ENCODE measurements at places on chromosomes 16 and 17.
A peak's percentile ranks its signal among the peaks of the same experiment; 100 is the strongest.

DNA sequence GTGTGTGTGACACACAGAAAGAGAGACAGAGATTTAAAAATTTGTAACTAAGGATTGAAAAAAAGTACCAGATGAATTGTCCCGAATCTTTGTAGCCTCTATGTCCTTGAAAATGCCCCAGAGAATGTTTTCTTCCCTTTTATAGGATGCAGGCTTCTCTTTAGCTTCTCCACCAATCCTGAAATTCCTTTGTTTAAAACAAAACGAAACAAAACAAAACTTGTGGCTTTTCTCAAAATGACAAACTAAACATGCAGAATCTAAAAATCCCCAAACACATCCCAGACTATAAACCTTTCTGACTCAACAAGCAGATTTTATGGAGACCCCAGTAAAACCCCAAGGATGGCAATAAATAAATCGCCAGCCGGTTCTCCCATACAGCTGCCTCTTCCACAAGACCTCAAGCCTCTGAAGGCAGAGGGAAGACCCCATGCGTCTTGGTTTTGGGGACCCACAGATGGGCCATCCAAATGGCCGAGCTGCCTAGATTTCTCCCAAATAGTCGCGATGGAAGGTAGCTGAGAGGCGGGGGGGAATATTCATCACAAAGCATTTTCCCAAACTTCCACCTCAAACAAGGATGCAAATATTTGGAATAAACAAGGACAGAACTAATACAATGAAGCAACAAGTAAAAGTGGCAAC is 269.5 kb upstream of the FOXF1 start:
- no peak for DNase-seq

GRCh38 chr17:49515196-49515770 is 20.2 kb downstream of the NGFR start:
- no peak for DNase-seq

GRCh38 chr17:56468840-56469239 is 124.7 kb upstream of the NOG start:
- no peak for DNase-seq

GRCh38 chr16:49653173-49653570 is 202.7 kb downstream of the ZNF423 start:
- DNase-seq = no peak

DNA sequence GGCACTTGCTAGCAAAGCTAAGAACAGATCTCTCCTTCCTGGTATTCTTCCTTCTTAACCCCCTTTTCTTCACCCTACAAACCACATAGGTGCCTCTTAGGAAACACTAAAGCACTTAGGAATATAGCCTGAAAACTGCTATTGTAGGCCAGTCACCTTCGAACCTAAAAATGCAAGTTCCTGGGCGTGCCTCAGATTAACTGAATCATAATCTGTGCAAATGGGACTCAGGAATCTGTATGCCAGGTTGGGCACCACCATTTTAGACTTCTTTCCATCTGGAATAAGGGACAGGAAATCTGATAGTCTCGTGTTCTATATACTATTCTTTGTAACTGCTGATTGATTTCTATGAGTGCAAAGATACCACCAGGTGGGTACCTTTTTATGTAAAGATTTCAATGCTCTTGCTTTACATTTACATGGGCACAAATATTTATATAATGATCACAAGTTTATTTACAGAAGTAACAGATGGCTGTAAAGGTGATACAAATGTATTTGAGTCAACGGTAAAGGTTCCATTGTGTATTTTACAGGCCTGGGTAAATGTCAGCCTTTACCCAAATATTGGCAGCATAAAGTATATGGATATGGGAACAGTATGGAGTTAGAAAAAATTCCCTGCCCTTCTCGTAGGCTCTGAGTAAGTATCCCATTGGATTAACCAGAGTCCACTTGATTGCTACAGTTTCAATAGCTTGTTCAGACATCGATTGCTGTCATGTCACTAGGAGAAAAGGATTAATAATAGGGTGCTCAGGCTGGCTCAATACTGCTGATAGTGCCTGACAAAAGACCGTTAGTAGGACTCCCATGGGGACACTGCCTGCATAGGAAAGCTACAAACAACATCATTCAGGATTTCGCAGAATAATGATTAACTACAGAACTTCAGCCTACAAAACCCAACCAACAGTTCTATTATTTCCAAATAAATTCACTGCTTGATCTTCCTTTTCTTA is 124.7 kb downstream of the SNX11 start:
- DNase-seq = peak; percentile 87

- no peak for DNase-seq
Measured at GRCh38 chr17:33696102-33696501, 403.0 kb upstream of the ASIC2 start.

GRCh38 chr17:17742133-17742621 is 60.9 kb downstream of the RAI1 start:
- no peak for DNase-seq

DNA sequence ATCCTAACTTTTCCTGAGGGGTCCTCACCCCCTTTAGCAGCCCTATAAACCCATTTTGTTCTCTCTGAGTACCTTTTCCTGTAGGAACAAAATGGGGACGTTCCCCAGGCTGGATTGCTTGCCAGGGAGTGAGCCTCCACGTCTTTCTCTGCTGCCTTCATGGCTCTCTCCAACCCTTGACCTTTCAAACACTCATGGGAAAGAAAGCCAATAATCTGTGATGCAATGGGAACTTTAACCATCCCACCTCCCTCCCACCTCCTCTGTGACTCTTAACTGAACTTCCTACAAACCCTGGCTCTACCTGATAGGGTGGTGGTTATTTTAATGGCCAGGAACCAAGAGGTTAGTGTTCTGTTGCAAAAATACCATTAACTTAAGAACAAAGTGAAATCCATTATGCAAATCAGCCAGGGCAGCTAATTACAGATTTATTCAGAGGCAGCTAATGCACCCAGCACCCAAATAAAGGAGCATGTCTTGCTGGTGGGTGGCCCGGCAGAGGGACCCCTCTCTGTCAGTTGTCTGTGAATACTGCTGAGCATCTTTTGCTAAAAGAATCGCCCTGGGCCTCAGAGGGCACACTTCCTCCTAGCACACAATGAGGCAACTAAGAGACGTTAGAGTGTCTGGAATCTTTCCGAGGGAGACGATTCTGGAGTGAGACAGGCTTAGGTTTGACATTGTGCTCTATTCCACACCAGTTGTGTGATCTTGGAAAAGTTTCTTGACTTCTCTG is 3.0 kb downstream of the PIPOX start:
- no peak for DNase-seq

GRCh38 chr16:70687102-70687511 is 1.3 kb upstream of the MTSS2 start:
- DNase-seq = no peak

DNA sequence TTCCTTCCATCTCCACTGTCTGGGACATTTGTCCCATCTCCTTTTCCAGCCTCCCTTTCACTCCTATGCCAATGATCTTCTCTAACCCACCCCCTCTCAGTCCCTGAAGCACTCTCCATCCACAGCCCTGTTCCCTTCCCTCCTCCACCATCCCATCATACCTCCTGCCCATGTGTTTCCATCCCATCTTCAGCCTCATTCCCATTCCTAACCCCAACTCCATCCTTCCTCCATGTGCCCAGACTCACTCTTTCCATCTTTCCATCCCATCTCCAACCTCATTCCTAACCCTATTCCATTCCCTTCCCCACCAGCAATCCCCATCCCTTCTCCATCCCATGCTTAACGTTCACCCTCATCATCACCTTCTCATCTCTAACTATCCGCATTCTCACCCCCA is 4.3 kb downstream of the IL27 start:
- no peak for DNase-seq

- DNase-seq = no peak
Measured at GRCh38 chr17:30886187-30886586, 19.9 kb downstream of the TEFM start.

DNA sequence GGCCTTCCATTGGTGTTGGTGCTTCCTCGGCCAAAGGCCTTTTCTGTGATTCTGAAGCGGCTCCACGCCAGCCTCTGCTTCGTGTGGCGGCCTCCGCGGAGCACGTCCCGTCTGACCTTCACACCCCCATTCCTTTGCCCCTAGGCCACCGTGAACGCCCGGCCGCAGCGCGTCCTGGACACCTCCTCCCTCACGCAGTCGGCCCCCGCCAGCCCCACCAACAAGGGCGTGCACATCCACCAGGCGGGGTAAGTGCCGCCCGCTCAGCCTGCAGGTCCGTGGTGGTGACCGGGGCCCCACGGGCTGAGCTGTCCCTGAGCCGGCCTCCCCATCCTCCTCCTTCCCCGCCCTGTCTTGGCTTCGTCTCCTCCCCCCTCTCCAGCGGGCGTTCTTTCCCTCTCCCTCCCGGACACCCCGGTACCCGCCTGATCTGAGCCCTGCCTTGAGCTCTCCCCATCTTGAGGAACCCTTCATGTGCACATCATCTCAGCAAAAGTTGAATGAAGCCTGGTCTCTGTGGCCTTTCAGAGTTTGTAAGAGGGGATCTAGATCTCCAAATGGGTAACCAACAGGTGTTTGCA is 69.0 kb upstream of the CHMP6 start:
- DNase-seq = no peak

DNA sequence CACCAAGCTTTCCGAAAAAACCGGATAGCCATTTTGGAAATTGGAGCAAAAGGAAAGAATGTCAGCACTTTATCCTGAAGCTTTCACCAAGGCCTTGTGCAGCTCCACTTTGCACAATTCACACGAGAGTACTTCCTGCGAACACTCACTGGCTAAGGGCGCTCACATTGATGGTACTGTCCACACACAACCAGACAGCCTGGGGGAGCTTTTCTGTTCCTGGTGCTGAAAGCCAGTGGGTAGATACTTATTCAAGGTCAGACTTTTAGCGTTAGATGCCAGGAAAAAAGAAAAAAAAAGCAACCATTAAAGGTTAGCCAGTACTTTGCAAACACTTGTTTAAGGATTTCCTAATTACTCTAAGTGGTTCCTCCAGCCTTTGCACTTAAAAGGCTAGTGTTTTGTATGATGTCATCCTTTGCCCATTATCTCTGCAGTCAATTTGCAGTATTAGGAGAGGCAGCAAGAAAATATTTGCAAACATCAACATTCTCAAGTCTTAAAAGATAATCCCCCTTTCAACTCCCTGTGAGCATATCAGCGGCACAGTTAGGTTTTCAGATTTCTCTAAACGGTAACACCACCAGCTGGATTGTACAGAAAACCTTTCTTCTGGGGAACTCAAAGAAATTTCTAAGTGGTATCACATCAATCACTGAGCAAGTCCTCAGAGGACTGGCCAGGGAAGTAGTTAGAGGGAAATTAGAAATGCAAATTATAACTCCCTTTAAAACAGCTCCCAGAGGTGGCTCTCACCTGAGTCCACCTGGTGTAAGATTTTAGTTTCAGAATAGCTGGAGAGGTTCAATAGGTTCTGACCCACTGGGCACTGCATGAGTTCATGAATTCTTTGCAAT is 243.4 kb upstream of the IRX5 start:
- DNase-seq = no peak

- no peak for DNase-seq
Measured at GRCh38 chr16:3780570-3780969, 63.2 kb upstream of the TRAP1 start.

GRCh38 chr17:73595479-73595878 is 48.8 kb downstream of the SDK2 start:
- DNase-seq = no peak

DNA sequence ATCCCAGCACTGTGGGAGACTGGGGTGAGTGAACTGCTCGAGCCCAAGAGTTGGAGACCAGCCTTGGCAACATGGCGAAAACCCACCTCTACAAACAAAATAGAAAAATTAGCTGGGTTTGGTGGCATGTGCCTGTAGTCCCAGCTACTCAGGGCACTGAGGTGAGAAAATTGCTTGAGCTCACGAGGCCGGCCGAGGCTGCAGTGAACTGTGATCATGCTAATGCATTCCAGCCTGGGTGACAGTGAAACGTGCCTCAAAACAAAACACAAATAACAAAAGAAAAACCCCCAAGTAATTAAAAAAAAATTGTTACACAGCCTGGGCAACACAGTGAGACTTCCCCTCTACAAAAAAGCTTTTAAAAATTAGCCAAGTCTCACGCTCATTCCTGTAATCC is 5.0 kb downstream of the CCDC47 start:
- DNase-seq = no peak

DNA sequence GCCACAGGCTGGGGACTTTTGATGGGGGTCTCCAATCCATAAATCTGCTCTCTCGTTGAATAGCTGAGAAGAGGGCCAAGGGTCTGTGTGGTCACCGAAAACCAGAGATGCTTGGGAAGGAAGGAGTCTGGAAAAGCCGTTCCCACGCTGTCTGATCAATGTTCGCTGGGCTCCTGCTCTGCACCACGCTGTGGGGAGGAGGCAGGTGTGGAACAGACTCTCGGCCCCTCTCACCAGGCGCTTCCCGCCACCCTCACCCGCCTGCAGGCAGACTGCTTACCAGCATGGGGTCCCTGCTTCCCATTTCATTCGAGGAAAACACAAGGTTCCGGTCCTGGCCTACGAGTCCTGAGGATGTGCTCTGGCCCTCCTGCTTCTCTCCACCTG is 702 bp upstream of the ALDH3A1 start:
- DNase-seq = no peak

Data from NCI-H1930 (cell line).